ENCODE measurements at places on chromosomes 6 and 20.
A peak's percentile ranks its signal among the peaks of the same experiment; 100 is the strongest.

DNA sequence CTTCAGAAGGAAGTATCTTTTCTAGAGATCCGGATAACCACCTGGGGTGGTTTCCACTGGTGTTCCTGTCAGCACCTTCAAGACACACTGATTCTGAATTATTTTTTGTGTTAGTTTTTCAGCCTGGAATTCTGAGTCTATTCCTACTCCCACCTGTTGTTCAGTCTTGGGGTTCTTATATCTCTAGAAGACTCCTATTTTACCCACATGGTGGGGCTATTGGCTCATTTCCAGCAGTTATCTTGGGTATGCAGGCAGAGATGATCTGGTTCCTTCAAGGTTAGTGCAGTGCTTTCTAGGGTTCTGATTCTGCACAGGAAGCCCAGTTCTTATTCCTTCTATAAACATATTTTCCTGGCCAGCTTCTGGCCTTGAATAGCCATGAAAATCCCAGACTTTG is 175.6 kb upstream of the PDE7B start:
- DNase-seq, result peak; percentile 32

DNA sequence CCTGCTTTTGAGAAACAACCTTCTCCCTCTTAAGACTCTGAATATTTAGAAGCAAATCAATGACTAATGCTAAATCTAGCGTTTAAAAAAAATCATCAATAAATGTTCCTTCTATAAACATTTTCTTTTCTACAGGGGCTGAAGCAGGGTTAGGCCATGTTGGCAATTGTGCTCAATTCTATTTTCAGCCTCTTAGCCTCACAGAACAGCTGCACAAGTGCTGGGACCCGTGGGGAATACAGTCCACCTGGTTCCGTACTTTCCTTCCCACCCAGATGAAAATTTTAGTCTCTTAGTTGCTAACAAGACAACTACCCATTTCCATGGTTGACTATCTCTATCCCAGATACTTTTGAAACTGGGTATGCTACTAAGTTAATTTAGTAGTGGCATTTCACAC is 138.6 kb downstream of the RPS12 start:
- DNase-seq, result no peak

DNA sequence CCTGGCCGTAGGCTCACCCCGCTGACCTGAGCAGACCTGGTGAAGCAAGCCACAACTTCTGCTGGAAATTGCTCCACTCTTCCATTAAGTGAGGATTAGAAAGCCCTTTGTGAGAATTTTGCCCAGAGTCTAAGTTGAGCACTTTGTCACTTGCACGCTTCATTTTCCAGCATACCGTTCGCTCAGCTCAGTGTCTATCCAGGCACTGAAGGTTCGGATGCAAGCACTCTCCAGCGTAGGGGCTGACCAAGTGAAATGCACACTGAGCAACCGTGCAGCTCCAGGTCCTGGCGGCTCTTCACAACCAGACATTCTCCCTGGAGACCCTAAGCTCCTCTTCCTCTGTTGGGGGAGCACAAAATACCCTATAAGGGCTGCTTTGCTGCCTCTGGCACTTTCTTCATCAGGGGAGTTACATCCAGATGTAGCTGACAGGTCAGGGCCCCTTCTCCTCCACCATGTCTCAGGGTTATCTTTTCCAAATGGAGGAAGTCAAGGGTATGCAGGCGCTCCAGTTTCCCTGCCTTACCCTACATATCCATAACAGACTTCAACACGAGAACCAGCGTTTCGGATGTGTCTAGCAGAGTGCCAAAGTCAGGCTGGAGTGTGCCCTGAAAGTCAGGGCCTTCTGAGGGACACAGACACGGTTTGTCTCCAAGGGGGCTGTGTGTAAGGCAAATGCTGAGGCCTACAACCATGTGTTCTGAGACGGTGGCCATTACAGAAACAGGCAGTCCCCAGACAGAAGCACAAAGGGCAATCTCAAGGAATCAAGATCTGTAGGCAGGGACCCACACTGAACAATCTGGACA is 146.7 kb upstream of the AFDN start:
- no peak for DNase-seq

- DNase-seq, result no peak
Measured at GRCh38 chr20:37777988-37778659, 84.3 kb downstream of the CTNNBL1 start.

GRCh38 chr6:7546896-7547295 is 5.4 kb downstream of the DSP start:
- DNase-seq, result no peak

DNA sequence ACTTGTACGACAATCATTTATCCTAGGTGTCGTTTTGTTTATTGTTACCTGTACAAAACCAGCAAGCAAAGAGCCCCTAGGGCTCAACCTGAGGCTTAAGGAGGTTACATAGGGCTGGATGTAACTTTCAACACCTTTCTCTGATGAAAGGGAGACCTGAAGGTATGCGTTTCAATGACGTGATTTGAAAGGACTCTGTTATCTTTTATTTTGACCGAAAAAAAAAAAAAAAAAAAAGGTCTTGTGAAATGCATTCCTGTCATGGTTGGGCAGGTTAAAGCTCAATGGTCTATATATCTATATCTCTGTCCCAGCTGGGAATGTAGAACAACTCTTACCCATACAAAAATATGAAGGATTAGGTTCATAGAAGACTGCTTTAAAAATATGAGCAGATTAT is 78.7 kb upstream of the SASH1 start:
- DNase-seq, result no peak

DNA sequence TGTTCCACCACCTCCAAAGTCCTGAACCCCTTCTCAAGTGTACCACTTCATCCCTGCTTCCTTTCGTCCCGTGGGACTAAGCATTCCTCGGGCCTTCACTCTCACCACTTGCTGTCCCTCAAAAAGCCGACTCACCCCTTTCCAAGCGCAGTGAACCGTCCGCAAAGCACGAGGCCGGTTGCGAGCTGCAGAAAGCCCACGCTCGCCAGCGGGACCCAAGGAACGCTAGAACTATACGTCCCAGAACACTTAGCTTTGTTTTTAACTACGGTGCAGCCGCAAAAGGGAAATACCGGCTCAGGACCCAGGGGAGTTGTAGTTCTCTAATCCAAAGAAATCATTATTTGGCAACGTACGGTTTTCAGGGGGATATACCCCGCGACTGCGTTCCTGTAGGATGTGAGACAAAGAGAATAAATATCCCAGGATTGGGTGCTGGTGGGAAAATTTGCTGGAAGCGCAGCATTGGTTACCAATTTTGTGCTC is 416 bp upstream of the POLR1H start:
- no peak for DNase-seq

GRCh38 chr6:107713563-107713962 is 110.5 kb downstream of the SCML4 start:
- no peak for DNase-seq

- DNase-seq, result no peak
Measured at GRCh38 chr6:143501851-143502250, 9.7 kb downstream of the FUCA2 start.

All from NCI-H2107 (cell line).